ENCODE measurements at places on chromosomes 16 and 17. TPM values are rescaled to one million over a fixed set of nuclear protein-coding genes. Genes with fewer than 3 reads are reported as not detected.

DNA sequence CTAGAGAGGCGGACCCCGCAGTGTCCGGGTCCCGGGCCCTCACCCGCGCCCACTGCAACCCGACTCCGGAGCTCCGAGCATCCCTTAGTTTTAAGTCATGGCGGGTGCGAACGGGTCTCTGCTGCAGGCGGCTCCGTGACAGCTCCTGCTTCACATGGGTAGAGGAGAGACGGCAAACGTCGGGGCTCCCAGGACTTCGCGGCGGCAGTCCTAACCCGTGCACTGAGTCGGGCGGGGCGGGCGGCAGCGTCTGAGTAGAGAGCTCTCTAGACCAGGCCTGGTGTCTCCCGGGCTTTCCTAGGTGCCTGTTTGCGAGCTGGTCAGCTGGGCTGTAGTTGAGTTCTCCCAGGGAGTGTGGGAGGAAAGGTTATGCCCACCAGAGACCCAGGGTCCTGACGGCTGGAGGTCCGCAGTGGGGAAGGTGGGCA lies 345 bp downstream of the TSC2 start:
- peaks cover 7% of the 10 kb centered on the region for H3K36me3 ChIP-seq
- peak overlapping the region; percentile 87 for H3K4me3 ChIP-seq
- no peak for DNase-seq
- peak overlapping the region; percentile 70 for H3K27ac ChIP-seq
- H3K4me1 ChIP-seq, result peaks cover 26% of the 10 kb centered on the region

- H3K27me3 ChIP-seq, result no peaks in the 10 kb centered on the region
- peaks cover 14% of the 10 kb centered on the region for H3K4me1 ChIP-seq
- H3K4me3 ChIP-seq, result no peak overlapping the region
- H3K27ac ChIP-seq, result no peak overlapping the region
- no peaks in the 10 kb centered on the region for H3K36me3 ChIP-seq
Observed at GRCh38 chr17:45336390-45337182, 19.8 kb upstream of the MAP3K14 start.

DNA sequence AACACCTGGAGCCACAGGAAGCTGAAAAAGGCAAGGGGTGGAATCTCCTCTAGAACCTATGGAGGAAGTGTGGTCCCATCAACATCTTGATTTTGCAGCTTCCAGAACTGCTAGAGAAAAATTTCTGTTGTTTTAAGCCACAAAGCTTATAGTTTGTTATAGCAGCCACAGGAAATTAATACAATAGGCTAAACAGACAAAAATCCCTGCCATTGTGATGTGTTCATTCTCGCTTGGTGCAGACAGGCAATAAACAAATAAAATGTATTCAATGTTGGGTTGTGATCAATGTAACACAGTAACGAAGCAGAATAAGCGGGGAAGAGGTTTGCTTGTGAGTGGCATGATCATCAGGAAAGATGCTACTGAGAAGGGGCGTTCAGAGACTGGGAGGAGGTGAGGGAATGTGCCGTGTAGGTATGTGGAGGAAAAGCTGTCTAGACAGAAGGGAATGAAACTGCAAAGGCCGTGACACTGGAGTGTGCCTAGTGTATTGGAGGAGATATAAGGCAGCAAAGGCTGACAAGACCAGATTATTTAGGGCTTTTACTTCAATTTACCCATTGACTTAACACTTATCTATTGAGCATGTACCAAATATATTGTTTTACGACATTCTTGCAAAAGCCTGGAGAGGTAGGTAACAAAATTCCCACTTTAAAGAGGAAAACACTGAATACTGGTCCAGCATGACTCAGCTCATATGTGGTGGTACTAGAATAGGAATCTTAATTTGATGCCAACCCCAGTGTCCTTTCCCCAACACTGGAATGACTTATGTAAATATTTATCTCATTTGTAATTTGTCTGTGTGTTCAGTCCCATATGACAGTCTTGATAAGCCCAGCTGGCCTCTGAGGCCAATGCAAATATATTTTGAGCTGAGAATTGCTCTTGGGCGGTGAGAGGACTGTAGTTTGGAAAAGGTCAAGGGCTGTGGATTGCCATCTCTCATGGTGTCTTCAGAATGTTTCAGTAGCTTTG lies 375.9 kb downstream of the CDH13 start:
- no peak overlapping the region for H3K4me3 ChIP-seq
- peaks cover 26% of the 10 kb centered on the region for H3K4me1 ChIP-seq
- DNase-seq, result no peak
- H3K27ac ChIP-seq, result peak overlapping the region; percentile 34
- no peaks in the 10 kb centered on the region for H3K36me3 ChIP-seq

The TBC1D3G gene
- not detected for total RNA-seq

The PYDC1 gene
- not detected for total RNA-seq
